ENCODE measurements at places on chromosomes 4 and X.
A peak's percentile ranks its signal among the peaks of the same experiment; 100 is the strongest.

GRCh38 chr4:68447201-68447600, at the start of gene TMPRSS11E:
Gene TMPRSS11E (plus strand): TSS chr4:68447463. CDS start chr4:68447513, 50 bp downstream.
- peak; percentile 67 for DNase-seq

DNA sequence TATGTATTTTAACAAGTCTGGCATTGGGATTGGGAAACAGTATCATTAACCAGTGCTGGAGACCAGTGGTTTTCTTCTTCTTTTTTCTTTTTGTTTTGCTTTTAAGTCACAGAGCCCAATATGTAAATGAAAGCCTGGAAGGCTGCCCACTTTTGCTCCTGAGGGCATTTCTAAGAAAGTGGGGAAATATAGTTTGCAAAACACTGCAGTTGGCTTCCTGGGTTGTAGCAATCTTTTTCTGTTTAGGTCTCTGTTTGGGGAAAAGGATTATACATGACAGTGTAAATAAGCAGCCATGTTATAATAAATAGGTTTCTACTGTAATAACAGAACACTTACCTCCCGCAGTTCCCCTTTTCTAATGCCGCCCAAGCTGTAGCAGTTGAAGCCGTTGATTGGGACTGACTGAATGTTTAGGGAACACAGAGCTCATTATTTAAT, 105.5 kb downstream of the TMEM164 start:
- DNase-seq: no peak

DNA sequence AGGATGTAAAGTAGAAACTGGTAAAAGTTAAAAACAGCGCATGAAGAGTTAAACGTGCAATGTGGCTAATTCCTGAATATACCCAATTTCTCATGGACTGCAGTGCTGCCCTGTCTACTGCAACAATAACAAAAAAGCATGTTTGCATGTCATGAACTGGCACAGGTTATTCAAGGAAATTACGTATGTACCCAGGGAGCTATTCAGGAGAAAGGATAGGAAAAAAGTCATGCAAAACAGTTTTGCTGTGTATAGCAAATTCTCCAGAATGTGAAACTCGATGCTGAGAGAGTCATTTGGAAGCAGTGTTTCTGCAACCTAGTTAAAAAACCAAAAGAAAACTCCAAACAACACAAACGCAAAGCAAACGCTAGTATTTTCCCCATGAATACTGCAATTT, 381.5 kb upstream of the PRKX start:
- no peak for DNase-seq

GRCh38 chrX:110082161-110082560, 79.2 kb downstream of the TMEM164 start:
- DNase-seq: peak; percentile 86

DNA sequence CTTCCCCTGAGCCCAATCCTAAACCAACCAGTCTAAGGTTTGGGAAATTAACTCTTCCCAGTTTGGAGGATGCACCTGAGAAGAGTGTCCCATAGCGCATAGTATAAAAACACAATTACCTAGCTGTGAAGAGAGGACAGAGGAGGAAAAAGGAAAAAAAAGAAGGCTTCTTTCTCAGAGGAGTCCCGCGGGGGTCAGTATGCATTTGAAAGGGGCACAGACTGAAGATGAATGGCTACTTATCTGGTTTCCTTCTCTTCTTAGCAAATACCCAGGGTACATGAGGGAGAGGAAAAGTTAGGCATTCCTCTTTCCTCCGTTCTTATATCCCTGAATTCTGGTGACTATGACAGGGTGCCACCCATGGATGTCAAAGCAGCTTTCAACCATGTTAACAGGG, 96.9 kb downstream of the TMEM47 start:
- no peak for DNase-seq
